Fibroblast of skin of left quadriceps (primary cell): ENCODE measurements at places on chromosomes 3 and 15.
A peak's percentile ranks its signal among the peaks of the same experiment; 100 is the strongest.

DNA sequence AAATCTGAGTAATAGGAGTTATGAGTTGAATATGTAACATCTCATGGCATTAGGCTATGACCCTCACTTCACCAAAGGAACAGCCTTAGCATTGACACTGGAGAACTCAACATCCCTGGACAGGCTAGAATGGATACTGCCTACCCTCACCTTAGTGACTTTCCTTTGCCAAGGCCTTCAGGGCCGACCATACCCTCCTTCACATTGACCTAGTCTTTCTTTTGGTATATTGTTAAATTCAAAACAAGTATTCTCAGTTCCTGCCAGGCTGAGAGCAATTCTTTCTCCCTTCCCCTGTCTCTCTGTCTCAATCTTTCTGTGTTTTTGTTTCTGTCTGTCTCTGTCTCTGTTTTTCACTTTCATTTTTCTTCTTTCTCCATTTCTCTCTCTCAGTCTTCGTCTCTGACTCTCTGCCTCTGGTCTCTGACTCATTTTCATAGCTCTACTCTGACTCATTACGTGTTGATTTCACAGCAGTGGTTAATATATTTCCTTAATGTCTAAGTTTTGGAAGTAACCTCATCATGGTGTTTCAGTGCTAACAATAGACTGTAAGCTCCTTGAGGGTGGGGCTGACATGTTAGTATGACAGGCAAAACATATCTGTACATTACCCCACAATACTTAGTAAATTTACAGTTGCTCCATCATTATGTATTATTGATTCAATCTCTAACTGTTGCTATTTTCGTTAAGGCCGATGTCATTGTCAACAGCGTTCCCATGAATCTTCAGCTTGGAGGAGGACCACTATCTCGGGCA, 32.5 kb downstream of the PARP15 start:
- DNase-seq: peak; percentile 58

DNA sequence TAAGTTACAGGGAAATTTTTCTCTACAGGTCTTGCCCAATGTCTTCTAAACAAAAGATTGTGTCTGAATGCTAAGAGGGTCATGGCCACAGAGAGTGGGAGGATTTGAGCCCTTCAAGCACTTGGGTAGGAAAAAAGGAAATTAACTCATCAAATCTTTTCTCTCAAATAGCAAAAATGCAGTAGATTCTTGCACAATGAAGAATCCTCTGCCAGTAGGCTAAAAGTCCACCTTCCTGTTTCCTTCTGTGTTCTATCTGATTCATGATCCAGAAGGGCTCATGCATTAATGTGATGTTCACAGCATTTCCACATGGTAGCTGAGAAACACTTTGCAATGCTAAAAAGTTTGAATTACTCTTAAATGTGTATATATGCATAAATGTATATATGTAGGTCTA, 177.1 kb downstream of the CD47 start:
- DNase-seq: no peak

GRCh38 chr3:128379367-128380160, 87.1 kb downstream of the DNAJB8 start:
- no peak for DNase-seq

DNA sequence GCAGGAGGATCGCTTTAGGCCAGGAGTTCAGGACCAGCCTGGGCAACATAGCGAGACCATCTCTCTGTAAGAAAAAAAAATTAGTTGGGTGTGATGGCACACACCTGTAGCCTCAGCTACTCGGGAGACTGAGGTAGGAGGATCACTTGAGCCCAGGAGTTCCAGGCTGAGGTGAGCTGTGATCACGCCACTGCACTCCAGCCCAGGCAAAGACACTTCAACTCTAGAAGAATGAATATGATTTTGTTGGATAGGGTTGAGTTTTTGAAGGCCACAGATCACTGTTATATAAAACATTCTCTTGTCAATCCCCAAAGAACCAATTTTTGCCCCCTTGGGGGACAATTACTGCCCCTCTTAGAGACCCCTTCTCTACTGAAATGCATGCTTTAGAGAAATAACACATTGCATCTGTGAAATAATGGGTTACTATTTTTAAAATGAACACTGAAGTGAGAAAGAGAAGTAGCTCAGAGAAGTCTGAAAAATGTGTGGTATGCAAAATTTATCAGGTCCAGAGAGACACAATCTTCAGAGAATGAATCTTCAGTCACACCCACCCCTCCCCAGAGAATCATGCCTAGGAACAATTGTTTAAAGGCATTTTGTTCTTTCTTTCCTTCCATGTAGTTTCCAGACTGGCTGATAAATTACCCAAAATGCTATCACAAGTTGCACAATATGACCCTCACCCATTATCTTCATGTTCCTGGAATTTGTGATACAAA, 42.7 kb downstream of the METTL6 start:
- no peak for DNase-seq

GRCh38 chr3:53493963-53494791, at the start of gene CACNA1D:
Gene CACNA1D, plus strand, starts transcription at chr3:53494611. Its CDS starts 556 bp downstream, at chr3:53495167.
- DNase-seq: no peak

- DNase-seq: peak; percentile 65
Observed at GRCh38 chr3:30655187-30655812, 48.9 kb downstream of the TGFBR2 start.

GRCh38 chr15:100818927-100819326, 60.7 kb upstream of the ALDH1A3 start:
- peak; percentile 7 for DNase-seq

GRCh38 chr3:157626817-157627216, 123.6 kb upstream of the VEPH1 start:
- no peak for DNase-seq

DNA sequence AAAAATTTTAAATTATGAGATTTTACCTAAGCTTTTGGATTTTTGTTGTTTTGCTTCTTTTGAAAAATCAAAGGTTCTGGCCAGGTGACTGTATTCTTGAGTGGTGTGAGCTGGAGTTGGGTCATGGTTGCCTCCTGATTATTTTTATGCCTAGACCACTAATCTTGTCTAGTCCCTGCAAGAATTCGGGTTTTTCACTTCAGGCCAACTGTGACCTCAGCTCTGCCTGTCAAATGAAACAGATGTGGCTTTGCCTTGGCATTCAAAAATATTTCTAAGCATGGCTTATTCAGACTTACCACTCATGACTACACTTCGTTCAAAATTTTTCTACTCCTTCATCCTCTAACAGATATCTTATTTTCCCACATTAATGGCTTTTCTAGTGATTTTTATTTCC, 25.4 kb upstream of the CDV3 start:
- no peak for DNase-seq

- no peak for DNase-seq
Observed at GRCh38 chr3:183393625-183394024, 34.8 kb downstream of the MCF2L2 start.

DNA sequence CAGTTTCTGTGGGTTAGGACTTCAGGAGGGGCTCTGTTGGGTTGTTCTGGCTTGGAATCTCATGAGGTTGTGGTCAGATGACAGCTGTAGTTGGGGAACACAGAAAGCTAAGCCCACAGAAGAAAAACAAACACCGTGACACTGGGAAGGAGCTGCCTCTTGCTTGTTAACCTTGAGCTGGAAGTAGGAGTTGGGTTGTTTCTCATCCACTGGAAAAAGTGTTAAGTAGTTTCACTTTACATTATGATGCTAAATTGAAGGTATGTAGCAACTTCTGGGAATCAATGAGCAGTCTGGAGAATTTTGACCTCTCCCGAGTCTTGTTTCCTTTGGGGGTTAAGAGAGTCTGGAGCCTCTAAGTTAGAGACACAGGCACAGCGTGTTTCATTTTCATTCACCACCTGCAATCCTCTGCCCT, 20.4 kb downstream of the HACD3 start:
- no peak for DNase-seq

- no peak for DNase-seq
Observed at GRCh38 chr15:99518191-99518590, 47.6 kb upstream of the MEF2A start.

DNA sequence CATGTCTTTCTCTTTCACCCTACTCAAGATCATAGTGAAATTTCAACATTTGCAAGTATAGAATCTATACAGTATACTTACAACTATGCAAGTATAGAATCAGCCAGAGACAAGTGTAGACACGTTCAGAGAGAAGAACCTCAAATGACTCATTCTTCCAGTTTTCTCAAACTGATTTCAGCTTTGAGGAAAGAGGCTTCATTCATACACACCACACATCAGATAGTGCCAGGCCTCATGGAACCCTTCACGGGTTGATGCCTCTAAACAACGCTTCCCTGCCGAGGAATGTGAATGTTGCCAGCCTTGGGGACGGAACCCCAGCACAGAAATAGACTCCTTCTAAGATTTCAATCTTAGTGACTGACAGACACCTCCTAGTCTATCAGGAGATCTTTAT, 135.7 kb downstream of the FOXP1 start:
- DNase-seq: no peak

- DNase-seq: no peak
Observed at GRCh38 chr15:66047321-66048024, 178.2 kb downstream of the RAB11A start.

DNA sequence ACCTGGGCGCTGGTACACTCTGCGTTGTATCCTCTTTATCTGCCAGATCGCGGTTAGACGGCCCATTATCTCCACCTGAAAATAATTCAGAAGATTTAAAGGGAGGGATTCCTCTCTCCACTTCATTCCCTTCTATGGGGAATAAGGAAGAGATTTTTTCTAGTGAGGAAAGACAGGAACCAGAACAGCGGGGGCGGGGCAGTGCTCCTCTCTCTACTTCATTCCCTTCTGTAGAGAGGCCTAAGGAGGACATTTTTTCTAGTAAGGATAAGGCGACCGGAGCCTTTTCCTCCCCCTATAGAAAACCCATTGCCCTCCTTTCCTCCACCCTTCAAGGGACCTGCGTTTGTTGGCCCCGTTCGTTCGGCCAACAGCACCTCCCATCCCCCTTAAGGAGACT, 8.3 kb upstream of the LIPH start:
- DNase-seq: no peak

DNA sequence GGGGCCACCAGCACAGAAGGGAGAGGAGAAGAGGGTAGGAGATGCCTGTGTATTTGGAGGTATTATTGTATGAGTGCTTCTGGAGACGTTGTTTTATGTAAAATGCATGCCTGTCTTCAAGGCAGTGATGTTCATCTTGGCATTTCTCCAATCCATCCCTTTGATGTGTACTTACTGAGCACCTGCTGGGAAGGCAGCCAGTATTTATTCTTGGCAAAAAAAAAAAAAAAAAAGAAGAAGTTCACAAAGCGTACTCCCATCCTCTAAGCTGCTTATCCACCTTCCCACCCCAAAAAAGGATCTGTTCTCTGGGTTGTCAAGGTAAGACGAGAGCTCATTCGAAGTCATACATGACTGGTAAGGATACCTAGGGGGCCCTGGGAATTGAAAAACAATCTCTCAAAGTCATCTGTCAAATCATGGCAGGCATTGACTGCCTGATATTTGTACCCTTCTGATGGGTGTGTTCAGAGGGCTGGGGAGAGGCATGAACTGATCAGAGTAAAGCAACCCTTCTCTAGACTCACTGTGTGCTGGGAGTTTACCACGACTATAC, 30.0 kb upstream of the SLC6A1 start:
- DNase-seq: no peak

- no peak for DNase-seq
Observed at GRCh38 chr15:48634096-48634495, 11.4 kb downstream of the FBN1 start.

DNA sequence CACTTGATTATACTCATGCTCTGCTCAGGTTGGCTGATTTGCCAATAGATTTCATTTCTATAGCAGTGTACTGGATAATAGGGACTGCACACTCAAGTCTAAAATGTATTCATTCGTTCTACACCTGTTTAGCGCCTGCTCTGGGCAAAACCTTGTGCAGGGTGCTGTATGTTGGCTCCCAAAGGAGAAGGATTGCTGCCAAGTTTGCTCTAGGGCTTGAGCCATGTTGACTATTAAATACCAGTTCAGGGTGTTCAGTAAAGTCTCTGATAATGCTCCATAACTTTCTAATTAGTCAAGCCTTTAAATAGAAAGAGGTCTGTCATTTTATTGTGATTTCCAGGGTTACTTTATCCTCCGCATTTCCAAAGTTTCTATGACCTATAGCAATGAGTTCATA, 470.2 kb downstream of the MAGI1 start:
- no peak for DNase-seq

DNA sequence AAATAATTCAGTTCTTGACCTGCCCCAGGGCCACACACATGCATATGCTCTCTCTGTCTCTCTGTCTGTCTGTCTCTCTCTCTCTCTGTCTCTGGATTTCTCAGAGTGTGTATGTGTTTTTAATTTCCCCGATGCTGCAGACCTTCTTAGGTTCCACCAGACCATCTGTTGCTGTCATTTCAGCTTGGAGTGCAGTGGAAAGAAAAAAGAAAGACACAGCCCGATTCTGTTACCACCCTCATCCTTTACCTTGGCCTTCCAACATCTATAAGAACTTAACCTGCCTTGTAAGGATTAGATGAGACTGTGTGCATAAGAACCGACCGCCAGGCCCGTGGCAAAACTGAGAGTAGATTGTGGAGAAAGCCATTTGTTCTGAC, 9.7 kb upstream of the PGPEP1L start:
- DNase-seq: no peak

GRCh38 chr15:69704229-69704628, 251.6 kb downstream of the RPLP1 start:
- no peak for DNase-seq

- DNase-seq: no peak
Observed at GRCh38 chr3:72560846-72561675, 287.2 kb downstream of the SHQ1 start.

GRCh38 chr3:63069806-63070475, 194.7 kb upstream of the CADPS start:
- no peak for DNase-seq

- no peak for DNase-seq
Observed at GRCh38 chr3:88918841-88919240, 188.6 kb upstream of the EPHA3 start.

DNA sequence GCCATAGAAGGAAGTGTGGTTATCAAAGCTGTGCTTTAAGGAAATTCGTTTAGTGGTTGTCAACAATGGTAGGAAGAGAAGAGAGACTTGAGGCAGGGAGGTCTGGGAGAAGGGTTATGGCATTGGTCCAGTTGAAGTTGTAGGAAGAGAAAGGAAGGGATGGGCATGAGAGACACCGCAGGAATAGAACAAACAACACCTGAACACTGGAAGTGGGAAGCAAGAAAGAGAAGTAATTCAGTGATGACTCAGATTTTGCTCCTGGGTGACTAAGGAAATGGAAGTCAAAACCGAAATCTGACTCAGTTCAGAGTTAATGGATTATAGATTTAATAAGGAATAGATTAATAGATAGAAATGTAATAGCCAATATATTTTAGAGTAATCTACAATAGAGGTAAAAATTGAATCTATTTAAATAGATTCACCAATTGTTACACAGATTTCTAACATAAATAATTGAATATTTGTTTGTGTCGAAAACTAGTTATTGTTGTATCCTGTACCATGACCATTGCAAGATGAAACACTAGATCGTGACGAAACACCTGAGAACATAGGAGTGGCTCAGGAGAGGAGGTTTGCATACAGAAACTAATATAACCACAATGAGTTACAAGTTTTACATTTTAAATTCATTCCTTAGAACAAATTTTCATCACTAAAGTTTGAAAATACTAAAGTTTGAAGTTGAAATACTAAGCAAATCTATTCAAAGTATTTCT, 36.0 kb downstream of the THBS1 start:
- no peak for DNase-seq
